ENCODE measurements at places on chromosomes 7 and 10. TPM values are rescaled to one million over a fixed set of nuclear protein-coding genes. Genes with fewer than 3 reads are reported as not detected.
A peak's percentile ranks its signal among the peaks of the same experiment; 100 is the strongest.

Gene CALHM2
- 109 TPM for total RNA-seq

Gene PNLIPRP3
- total RNA-seq = not detected

Gene CREB3L2
- 23.1 TPM for total RNA-seq

Gene THNSL1
- 2.6 TPM for total RNA-seq

Gene ZNF804B
- total RNA-seq = not detected

Gene NUTM2B
- total RNA-seq = 0.73 TPM

Gene CPVL
- total RNA-seq = not detected

Gene OR9A2
- not detected for total RNA-seq

Gene LOXL4
- total RNA-seq = not detected

Gene ANKRD30A
- total RNA-seq = not detected

Gene GOLGA7B
- 12.6 TPM for total RNA-seq

Gene NRCAM
- 0.12 TPM for total RNA-seq

DNA sequence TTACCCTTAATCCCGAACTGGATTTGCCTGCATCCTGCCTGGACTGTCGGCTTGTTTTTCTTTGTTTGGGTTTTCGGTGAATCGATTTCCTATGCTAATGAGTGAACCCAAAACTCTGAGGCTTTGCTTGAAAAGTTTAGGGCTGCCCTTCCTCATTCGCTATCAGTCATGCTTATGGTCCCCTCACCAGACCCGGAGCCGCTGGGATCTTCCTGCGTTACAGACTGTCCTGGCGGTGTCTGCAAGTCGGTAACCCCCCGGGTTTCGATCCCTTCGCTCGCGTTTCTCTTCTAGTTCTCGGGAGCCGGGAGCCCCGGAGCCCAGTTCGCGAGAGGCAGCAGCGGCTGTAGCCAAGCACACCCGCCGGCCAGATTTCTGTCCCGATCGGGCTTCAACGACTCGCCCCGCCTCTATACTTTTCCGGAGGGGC, 2.2 kb downstream of the EMX2 start:
- no peak for DNase-seq

DNA sequence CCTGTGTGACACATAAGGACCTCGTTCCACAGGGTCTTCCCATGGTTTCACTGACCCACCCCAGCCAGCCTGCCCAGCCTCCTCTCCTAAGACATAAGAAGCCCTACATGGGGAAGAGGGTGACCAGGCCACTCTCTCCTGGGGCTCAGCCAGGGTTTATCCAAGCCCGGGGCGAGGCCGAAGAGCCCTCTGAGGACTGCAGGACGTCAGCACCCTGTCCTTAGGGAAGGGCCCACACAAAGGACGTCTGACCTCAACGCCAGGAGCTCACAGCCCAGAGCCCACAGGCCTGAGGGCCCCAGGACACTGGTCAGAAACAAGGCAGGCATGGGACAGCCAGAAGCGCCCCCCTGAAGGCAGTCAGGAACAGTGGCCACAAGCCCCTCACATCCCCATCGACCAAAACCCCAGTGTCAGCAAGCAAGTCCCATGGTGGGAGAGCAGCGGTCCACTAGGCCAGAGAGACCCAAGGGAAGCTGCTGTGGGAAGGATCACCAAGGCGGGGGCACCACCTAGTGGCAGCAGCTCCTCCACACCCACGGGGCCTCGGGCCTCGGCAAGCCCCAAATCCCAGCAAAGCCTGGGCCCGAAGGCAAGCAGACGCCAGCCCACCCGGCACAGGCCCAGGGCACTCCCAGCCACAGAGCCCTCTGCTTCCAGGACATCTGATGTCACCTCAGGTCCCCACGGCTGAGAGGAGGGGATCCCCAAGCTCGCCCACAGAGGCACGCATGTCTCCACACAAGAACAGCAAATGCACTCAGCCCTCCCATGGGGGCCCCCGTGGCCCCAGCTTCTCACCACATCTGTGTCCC, 23.4 kb downstream of the MAD1L1 start:
- DNase-seq = peak; percentile 48

GRCh38 chr7:84250452-84250851, 55.9 kb upstream of the SEMA3A start:
- no peak for DNase-seq

- no peak for DNase-seq
Measured at GRCh38 chr10:98486421-98486820, 39.7 kb upstream of the HPS1 start.

GRCh38 chr7:116863936-116864500, 1.6 kb downstream of the CAPZA2 start:
- DNase-seq = no peak

- DNase-seq = no peak
Measured at GRCh38 chr10:29710128-29710527, 75.4 kb upstream of the SVIL start.

- DNase-seq = no peak
Measured at GRCh38 chr10:86155054-86155921, 211.3 kb downstream of the GRID1 start.

- DNase-seq = no peak
Measured at GRCh38 chr7:108079276-108079647, 50.9 kb downstream of the LAMB4 start.

DNA sequence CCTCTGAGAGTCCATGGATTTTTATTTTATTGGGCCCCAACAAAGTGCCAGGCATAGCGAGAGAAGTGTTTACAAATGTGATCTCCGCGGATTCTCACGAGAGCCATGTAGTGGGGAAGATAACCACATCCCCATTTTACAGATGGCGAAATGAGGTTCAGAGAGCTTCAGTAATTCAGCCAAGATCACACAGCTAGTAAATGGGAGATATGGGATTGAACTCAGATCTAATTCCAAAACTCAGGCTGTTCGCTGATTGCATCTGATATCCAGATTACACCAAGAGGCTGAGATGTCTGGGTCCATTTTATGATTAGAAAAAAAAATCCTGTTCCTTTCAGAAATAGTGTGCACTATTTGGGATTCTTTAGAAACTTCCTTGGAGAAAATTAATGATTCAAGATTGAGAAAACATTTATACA, 1.3 kb downstream of the FAS start:
- no peak for DNase-seq

DNA sequence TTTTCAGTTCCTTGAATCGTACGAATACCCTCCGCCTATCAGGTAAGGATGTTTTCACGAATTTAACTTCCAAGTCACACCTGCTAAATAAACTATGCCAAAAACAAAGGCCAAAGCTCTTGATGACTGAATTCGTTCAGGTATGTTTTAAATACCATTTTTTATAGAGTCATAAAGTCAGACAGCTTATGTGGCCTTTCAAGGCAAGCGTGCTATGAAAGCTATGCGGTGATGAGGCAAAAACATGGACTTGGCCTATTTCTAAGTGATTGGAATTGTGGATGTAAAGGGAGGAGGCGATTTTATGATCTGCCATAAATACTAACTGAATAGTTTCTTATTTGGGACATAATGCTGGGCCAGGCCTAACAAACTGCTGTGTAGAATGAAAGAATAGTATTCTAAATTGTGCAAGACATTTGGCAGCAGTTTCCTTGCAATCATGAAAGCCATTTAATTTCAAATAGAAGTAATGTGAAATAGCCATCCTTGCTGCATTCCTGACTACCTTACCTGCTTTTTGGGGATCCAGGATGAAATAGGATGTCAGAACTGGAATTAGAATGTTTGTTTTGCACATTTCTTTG, 14.0 kb downstream of the SLC39A12 start:
- no peak for DNase-seq

GRCh38 chr10:127275272-127275671, 78.9 kb upstream of the INSYN2A start:
- no peak for DNase-seq

DNA sequence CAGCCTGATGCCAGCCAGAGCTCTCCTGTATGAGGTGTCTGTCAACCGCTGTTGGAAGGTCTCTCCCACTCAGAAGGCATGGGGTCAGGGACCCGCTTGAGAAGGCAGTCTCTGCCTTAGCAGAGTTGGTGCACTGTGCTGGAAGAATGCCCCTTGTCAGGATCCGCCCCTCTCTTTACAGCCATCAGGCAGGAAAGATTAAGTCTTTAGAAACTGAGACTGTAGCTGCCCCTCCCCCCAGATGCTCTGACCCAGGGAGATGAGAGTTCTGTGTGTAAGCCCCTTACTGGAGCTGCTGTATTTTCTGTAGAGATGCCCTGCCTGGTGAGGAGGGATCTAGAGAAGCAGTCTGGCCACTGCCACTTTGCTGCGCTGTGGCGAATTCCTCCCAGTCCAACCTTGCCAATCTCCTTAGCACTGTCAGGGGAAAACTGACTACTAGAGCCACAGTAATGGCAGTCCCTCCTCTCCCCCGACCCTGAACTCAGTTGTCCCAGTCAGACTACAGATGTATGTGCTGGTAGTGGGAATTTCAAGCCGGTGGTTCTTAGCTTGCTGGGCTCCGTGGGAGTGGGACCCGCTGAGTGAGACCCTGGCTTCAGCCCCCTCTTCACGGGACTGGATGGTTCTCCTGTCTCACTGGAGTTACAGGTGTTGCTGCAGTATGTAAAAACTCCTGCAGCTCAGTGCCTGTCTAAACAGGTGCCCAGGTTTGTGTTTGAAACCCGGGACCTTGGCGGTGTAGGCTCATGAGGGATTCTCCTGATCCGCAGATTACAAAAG, 285.5 kb upstream of the ZWINT start:
- no peak for DNase-seq

DNA sequence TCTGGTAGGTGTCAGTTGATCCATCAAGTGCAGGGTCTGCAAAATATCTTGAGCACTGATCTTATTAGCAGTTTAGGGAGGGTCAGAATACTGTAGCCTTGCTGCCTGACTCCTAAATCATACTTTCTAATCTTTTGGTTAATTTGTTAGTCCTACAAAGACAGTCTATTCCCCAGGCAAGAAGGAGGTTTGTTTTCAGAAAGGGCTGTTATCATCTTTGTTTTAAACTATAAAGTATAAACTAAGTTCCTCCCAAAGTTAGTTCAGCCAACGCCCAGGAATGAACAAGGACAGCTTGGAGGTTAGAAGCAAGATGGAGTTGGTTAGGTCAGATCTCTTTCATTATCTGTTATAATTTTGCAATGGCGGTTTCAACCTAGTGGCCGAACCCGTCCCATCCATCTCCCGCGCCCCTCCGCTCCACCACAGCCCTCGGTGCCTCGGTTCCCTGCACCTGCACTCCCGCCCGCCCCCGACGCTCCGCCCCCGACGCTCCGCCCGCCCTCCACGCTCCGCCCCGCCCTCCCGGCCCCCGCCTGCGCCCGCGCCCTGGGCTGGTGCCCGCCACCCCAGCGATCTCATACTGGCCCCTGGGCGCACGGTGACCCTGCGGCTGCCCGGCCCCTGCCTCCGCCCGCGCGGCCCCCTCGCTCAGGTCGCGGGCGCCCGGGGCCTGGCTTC, at the start of gene ADCK2:
Gene ADCK2 (plus strand): TSS at position 564 of the 681 bp plus-strand sequence. CDS start 386 bp downstream, outside the sequence.
- peak; percentile 52 for DNase-seq

DNA sequence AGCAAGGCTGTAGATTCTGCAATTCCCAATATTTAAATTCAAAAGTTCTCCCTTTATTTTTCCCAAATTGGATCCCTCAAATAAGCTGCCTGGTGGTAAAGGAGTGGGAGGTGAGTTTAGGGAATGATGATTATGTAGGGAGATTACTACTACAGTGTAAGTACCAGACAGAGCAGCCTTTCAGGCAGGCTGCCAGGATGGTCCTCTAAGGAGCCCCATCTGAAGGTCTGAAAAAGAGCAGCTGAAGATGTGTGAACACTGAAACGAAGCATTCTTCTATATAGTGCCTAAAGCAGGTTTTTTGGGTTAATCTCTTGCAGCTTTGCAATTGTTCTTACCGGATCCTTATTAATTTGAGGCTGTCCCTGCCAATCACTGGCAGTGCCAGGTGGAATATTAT, 84.7 kb downstream of the CREB5 start:
- DNase-seq = no peak

DNA sequence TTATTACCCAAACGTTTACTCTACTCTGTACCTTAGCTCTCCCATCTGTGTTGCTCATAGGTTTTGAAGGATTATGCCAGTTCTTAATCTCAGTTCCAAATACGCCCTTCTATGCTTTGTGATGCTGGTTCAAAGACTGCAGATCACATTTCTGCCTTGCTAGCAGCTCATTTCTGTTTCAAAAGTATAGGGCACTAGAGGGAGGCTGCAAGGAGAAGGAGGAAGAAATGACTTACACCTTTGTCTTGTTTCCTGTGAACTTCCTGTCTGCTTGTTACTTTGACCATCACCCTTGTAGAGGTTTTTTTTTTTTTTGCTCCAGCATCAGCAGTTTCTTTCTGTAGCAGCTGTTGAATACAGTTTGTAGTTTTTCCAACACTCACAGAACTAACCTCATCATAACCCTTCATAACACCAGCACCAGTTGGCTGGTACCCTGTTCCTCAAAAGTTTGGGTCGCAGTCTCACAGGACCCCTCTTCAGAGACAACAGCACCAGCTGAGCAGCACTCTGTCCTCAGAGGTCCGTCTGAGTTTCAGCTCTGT, 16.5 kb downstream of the SLK start:
- DNase-seq = peak; percentile 25

DNA sequence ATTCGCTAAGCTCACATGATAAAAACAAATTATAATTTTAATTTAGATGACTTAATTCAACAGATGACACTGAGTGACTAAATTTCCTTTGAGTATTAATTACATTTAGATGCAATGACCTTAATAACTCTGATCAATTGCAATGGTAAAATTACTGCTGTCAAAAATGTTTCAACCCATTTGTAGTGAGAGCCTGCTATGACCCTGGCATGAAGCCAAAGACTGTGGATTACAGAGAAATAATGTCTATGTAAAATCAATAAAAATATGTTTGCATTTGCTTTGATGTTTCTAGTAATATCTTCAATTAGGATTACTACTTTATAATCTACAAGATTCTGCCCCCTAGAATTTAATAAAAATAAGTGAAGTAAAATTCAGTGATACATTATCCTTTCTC, 15.6 kb downstream of the MKX start:
- no peak for DNase-seq

- DNase-seq = no peak
Measured at GRCh38 chr10:124524991-124525653, 63.5 kb downstream of the LHPP start.

GRCh38 chr7:121352323-121352722, 23.5 kb downstream of the WNT16 start:
- no peak for DNase-seq

DNA sequence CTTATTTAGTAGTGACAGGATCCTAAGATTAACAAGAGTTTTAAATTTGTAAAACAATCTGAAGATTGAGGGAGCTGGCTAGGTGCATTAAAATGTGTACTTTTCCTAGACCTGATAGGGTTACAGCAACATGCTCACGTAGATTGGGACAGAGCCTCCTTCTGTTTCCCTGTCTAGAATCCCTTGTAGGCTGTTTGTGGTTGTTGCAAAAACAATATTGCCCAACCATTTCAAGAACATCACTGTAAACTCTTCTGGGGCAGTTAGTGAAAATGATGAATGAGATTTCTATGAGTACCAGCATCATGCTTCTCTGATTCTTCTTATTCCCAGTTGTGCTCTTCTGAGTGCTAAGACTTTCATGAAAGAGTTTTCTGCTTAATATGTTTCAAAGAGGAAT, 14.7 kb upstream of the CPED1 start:
- no peak for DNase-seq

- DNase-seq = no peak
Measured at GRCh38 chr7:120941064-120941463, 9.5 kb upstream of the ING3 start.
